Aorta (tissue), 5 donors: ENCODE measurements at places on chromosomes 3 and 15. TPM values are rescaled to one million over a fixed set of nuclear protein-coding genes. Genes with fewer than 3 reads are reported as not detected.
A peak's percentile ranks its signal among the peaks of the same experiment; 100 is the strongest.

GRCh38 chr3:73581134-73581846 lies 43.5 kb downstream of the PDZRN3 start:
- no peak for DNase-seq
- no peaks in the 10 kb centered on the region for H3K27me3 ChIP-seq
- peaks cover 4% of the 10 kb centered on the region for H3K4me1 ChIP-seq
- no peaks in the 10 kb centered on the region for H3K36me3 ChIP-seq
- H3K27ac ChIP-seq, result no peak overlapping the region

- peaks cover 5% of the 10 kb centered on the region for H3K4me1 ChIP-seq
- H3K27ac ChIP-seq, result no peak overlapping the region
- no peak overlapping the region for H3K4me3 ChIP-seq
- no peaks in the 10 kb centered on the region for H3K36me3 ChIP-seq
- H3K27me3 ChIP-seq, result no peaks in the 10 kb centered on the region
Observed at GRCh38 chr15:60800299-60801072, 321.5 kb upstream of the ICE2 start.

DNA sequence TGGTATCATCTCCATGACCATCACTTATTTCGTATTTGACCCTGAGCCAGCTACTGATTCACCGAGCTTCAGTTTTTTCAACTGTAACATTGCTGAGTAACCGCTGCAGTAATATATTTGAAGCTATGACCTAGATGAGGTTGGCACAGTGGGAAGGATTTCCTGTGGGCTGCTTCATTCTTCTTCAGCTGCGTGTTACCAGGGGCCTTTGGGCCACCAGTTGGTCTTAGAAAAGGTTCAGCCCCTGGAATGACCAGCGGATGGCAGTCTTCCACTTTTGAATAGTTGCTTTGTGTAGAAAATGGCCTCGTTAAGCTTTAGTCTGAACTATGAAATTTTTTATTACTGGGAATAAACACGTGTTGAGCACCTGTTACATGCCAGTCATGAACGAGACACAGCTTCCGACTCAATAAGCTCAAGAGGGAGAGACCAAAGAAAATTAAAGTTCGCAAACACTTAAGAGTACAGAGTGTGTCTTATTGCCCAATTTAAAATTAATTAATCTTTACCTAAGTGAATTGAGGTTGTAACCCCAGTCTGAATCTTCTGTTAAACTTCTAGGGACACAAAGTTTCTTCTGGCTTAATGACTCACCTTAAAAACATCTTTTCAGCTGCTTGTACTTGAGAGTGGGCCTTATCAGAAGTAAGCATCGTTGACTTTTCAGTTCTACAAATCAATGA lies 57.6 kb upstream of the NR2E3 start:
- no peaks in the 10 kb centered on the region for H3K4me1 ChIP-seq
- H3K4me3 ChIP-seq, result no peak overlapping the region
- H3K27ac ChIP-seq, result peak overlapping the region; percentile 52
- peak; percentile 75 for DNase-seq
- no peaks in the 10 kb centered on the region for H3K36me3 ChIP-seq

DNA sequence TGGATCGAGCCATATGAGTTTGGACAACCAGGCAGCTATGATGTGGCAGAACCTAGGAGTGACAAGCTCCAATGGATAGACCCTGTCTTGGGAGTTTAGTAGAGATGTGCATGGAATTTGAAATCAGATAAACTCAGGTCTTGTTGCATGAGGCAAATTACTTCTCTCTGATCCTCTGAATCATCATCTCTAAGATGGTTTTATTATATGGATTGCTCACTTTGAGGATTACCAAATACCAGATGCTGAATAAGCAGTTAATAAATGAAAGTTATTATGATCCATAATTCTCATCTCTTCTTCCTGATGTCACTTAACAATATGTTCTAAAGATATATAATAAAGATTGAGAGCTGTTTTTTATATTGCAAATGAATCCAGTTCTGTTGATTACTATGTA lies 622.2 kb downstream of the NTRK3 start:
- no peak overlapping the region for H3K4me3 ChIP-seq
- H3K4me1 ChIP-seq, result peaks cover 5% of the 10 kb centered on the region
- no peak for DNase-seq
- H3K27ac ChIP-seq, result no peak overlapping the region

GRCh38 chr3:94990952-94991705 lies 928.3 kb downstream of the NSUN3 start:
- H3K36me3 ChIP-seq, result no peaks in the 10 kb centered on the region
- H3K27ac ChIP-seq, result no peak overlapping the region
- no peaks in the 10 kb centered on the region for H3K27me3 ChIP-seq
- H3K4me1 ChIP-seq, result no peaks in the 10 kb centered on the region
- no peak overlapping the region for H3K4me3 ChIP-seq

DNA sequence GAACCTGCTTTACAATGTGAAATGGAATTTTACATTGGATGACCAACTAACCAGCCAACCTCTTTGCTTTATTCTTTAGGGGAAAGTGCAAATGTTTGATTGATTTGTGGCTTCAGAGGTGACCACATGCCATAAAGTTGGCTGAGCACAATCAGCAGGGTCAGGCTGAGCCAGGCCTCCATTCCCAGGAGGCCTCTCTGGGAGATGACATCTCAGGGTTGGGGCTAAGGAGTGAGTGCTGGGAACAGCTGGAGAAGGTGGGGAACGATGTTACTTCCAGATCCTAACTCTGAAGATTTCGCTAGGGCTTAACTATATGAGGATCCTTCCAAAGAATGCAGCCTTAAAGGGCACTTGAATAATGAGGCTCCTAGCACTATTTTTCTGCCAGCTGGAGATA lies 131.7 kb downstream of the ATP10A start:
- no peaks in the 10 kb centered on the region for H3K4me1 ChIP-seq
- H3K4me3 ChIP-seq, result no peak overlapping the region
- no peak overlapping the region for H3K27ac ChIP-seq
- H3K27me3 ChIP-seq, result no peaks in the 10 kb centered on the region

NMNAT3 gene
- total RNA-seq, result 5.2 TPM

SLC28A2 gene
- total RNA-seq, result not detected

ESYT3 gene
- total RNA-seq, result 1.0 TPM

IL20RB gene
- 3.6 TPM for total RNA-seq

GXYLT2 gene
- 20.4 TPM for total RNA-seq

NRG4 gene
- total RNA-seq, result not detected

SLC22A13 gene
- total RNA-seq, result 1.3 TPM
